ENCODE measurements at places on chromosomes 7 and 10. TPM values are rescaled to one million over a fixed set of nuclear protein-coding genes. Genes with fewer than 3 reads are reported as not detected.

Gene FBXL13
- 10.0 TPM for total RNA-seq

Gene OR2A5
- not detected for total RNA-seq

Gene CLCN1
- total RNA-seq: 0.22 TPM

Gene ZNHIT1
- 52.2 TPM for total RNA-seq

Gene IQCE
- 22.2 TPM for total RNA-seq

Gene ZNF804B
- 6.3 TPM for total RNA-seq

Gene FAM171A1
- 35.1 TPM for total RNA-seq

Gene DOCK1
- 77.0 TPM for total RNA-seq

Gene LIPN
- not detected for total RNA-seq

Gene CNPY1
- total RNA-seq: not detected

Gene ELFN1
- total RNA-seq: 21.5 TPM

Gene TAS2R41
- not detected for total RNA-seq

Gene SEMA4G
- 6.6 TPM for total RNA-seq
